ENCODE measurements at places on chromosomes 7 and 10.

DNA sequence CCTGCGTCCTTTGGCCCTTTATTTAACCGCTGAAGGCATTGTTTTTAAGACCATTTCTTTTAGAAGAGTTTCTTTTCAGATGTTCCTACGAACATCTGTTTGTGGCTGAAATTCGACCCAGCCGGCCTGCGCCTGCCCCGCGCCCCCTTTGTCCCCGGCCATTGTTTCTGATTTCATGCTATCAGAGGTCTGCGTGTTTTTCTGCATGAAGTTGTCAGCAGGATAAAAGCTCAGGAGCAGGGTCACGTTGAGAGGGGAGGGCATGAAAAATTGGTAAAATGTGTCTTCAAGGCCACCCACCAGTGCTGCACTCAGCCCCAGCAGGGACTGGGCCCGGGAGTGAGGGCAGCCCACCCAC, 43.1 kb downstream of the NKX6-2 start:
- no peak for DNase-seq

DNA sequence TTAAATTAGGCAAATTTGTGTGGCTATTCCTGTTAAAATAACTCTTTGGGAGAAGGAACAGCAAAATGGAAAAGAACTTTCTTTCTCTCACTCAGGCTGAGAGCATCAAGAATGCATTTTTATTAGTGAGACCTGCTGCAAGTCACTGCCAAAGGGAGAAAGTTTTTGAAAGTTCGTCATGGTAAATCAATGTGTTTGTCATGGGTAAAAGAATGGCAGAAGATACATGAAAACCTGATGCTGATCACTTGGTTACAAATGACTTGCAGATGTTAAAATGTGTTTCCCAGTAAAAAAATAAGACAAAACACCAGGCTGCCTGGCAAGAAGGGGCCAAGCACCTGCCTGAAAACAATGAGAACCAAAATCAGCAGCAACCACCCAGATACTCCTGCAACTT, 484.7 kb upstream of the NRP1 start:
- DNase-seq, result no peak

DNA sequence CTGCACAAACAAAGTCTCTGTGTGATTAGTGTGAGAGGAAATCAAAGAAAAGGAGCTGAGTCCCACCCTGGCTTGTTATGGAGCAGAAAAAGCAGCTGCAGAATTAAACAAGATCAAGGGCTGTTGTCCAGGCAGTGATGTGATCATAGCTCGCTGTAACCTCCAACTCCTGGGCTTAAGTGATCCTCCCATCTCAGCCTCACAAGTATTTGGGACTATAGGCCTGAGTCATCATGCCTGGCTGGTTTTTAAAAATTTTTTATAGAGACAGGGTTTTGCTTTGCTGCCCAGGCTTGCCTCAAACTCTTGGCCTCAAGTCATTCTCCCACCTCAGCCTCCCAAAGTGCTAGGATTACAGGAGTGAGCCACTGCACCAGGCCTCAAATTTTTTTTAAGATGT, 88.9 kb downstream of the IPMK start:
- DNase-seq, result no peak

DNA sequence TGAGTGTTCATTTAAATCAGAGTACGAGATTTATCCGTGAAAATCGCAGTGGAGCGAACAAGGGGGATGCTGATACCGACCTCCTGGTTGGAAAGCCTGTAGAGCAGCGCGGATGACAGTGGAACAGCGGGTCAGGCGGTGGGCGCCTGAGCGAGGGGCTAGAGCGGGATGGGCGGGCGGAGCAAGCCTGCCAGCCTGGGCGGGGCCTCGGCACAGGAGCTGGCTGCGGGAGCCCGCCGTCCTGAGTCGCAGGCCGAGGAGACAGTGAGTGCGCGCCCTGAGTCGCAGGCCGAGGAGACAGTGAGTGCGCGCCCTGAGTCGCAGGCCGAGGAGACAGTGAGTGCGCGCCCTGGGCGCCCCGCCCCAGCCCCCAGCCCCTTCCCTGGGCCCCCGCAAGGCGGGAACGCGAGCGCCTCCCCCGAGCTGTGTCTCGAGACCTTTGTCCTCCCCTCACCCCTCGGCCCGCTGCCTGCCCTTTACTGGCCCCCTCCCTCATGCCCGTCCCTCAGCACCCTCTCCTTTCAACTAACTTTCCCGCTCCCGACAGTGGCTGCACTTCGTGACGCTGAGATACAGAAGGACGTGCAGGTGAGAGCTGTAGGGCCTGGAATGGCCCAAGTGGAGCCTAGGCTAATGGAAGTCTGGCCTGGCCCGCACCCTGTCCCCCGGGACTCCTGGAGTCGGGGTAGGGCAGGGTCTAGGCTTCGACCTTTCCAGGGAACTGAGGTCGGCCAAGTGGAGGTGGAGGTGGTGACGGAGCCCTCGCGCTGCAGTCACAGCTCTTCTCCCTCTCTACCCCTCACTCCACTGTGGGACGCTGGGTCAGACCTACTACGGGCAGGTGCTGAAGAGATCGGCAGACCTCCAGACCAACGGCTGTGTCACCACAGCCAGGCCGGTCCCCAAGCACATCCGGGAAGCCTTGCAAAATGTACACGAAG, at the start of gene AS3MT:
AS3MT (plus strand) TSS at position 213 of the 941 bp plus-strand sequence; CDS start at position 336, 123 bp downstream.
- peak; percentile 37 for DNase-seq

DNA sequence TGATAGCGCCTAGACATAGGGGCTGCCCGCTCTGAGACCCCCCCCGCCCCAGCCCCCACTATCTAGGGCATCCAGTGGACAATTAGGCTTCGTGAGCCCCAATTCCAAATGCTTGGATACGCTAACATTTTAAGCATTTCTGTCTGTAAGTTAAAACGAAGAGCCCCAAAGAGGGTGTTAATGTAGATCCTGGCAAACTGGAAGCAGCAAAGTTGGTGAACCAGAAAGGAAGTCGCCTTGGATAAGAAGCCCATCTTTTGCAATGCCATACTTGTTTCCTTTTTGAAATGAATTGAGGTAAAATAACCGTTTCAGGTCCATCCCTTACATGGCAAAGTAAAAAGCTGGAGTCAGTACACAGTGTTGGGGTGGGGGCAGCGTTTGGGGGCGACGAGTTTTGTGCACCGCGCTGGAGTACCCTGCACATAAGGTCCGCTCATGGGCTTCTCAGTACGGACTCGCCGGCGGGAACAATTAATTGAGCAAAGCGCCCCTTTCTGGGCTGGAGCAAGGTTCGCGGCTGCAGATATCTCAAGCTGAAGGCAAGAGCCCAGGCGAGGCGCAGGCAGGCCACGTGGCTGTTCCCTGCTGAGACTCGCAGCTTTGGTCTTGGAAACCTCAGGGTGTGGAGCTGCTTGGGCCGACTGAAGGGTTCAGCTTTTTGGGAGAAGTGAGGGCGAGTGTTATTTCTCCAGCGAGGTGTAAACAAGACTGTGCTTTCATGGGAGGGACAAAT, 1.4 kb upstream of the TWIST1 start:
- no peak for DNase-seq

- DNase-seq, result no peak
Measured at GRCh38 chr10:58444321-58444720, 59.1 kb downstream of the TFAM start.

GRCh38 chr10:116274064-116274904, 1.3 kb upstream of the GFRA1 start:
- DNase-seq, result peak; percentile 20

DNA sequence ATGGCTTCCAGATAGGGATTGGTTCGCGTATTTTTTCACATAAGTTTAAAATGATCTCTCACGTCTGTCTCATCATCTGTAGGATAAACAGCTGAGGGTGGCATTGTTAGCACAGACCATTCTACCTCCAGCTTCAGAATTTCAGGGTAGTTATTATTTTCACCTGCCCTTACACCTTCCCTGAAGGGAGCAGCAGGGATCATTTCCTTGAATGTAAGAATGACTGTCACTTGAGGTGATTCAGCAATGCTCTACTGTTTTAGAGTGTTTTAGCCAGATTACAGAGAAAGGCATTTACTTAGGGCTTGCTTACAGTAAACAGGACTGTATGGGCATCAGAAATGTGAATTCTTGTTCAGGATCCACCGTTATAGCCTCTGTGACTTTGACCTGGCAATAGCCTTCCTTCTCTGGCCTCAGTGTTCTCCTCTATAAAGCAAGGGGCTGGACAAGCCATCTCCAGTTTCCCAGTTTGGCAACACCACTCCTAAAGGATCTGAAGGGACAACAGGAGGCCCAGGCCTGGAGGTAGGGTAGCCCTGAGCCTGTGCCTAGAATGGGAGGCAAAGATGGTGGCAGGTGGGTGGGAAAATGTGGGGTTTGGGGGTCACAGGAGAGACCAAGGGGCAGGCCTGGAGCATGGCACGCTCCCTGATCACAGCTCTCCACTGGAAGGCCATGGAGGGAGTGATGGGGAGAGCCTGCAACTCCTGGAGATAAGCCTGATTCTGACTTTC, 1.2 kb upstream of the IGFBP1 start:
- DNase-seq, result no peak

DNA sequence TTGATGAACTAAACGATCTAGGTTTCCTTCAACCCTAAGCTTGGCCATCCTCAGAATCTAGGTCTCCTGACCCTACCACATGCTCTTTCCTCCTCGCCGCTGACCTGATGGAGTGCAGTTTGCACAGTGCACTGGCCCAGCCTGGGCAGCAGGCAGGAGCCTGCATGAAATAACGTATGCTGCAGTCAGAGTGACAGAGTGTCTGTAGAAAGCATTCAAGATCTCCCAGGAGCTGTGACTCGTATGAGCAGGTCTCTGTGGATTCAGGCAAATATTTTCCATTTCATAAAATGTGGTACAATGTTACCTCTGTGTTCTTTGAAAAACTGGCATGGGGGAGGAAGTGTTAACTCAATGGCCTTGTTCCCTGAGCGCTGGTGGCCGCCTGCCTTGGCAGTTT, 441.8 kb downstream of the RPS24 start:
- DNase-seq, result no peak

- DNase-seq, result no peak
Measured at GRCh38 chr10:1183033-1183396, 126.8 kb downstream of the WDR37 start.

GRCh38 chr10:113326160-113327111, 226.4 kb upstream of the HABP2 start:
- no peak for DNase-seq

DNA sequence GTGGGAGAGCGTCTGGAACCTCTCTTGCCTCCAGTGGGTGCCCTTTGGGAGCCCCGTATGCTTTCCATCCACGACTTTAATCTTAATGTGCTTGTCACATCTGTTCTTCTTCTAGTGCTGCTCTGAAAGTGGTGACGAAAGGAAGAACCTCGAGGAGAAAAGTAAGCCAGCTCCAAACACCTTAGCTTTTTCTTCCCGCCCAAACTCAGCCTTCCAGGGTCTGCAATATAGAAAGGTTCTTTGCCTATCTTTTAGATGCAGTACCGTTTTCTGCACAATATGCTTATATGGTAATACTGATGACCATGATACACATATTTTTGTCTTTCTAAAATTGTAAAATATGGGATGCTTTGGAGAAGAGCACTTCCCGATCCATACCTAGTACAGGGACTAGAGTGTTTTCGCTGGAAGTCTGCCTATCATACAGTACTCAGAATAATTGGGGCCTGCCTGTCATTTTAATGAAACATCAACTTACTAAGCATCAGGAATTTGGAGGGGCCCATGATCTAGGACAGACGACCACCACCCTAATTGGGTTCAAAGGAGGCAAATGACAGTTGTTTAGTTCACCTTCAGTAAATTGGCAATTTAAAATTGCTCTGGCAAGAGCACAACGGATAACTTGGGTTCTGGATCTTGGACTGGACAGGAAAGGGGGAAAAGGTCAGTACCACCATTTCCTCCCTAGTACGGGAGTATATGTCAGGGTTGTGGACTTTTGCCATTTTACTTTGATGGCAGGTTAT, 884 bp downstream of the RINT1 start:
- DNase-seq, result no peak
